MV-4-11 (cell line): ENCODE measurements at places on chromosomes 2 and 18.
A peak's percentile ranks its signal among the peaks of the same experiment; 100 is the strongest.

DNA sequence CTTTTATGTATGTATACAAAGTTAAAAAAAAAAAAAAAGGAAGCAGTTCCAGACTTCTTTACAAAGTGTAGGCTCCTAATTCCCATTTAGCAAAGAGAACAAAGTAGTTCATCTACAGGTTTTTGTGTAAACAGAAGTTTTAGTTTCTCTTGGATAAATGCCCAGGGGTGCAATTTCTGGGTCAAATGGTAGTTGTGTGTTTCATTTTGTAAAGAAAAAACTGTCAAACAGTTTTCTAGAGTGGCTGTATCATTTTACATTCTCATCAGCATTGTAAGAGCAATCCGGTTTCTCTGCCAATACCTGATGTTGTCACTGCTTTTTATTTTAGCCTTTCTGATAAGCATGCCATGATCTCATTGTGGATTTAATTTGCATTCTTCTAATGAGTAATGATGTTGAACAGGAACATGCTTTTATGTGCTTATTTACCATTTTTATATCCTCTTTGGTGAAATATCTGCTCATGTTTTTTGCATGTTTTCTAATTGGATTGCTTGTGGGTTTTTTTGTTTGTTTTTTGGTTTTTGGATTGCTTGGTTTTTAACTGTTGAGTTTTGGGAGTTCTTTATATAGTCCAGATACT lies 16.6 kb upstream of the PSME4 start:
- DNase-seq = no peak

DNA sequence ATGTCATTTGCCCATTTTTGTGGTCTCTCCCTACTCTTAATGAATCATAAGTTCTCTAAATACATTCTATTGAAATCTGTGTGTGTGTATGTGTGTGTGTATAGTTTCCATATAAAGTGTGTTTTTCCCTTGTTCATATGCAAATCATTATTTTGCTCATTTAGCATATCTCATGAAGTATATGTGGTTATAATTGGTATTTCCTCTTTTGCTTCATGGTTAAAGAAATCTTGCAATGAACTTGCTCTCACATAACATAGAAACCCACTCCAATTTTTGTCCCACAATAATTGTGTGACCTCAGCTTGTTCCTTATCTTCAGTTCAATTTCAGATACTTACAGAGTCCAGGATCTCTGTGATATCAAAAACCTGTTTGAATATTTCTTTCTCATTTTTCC lies 1.2 kb downstream of the CPO start:
- DNase-seq = peak; percentile 34

GRCh38 chr2:98134172-98135005 lies 47.4 kb downstream of the VWA3B start:
- DNase-seq = peak; percentile 98

DNA sequence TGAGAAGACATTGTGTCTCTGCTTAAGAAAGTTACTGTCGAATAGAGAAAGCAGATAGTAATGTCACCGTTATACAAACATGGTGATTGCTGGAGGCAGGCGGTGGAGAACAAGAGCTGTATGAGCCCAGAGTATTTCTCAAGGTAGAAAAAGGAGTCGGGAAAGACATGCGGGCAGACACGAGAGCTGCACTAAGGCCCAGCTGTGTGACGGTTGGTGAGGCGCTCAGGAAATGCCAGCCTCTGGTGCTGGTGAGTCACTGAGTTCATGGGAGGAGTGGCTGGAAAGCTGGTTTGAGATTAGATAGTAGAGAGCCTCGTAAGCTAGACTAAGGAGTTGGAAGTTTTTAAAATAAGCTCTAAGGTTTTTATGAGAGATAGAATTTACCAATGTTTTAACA lies 390.9 kb upstream of the TRIB2 start:
- DNase-seq = peak; percentile 56

- no peak for DNase-seq
These were observed 1.3 kb downstream of the YWHAQ start for GRCh38 chr2:9629222-9630116.

- DNase-seq = no peak
These were observed 319.0 kb downstream of the LRRTM1 start for GRCh38 chr2:79985571-79985970.
